AG04450 (cell line): ENCODE measurements at places on chromosomes 16 and 17. TPM values are rescaled to one million over a fixed set of nuclear protein-coding genes. Genes with fewer than 3 reads are reported as not detected.

DNA sequence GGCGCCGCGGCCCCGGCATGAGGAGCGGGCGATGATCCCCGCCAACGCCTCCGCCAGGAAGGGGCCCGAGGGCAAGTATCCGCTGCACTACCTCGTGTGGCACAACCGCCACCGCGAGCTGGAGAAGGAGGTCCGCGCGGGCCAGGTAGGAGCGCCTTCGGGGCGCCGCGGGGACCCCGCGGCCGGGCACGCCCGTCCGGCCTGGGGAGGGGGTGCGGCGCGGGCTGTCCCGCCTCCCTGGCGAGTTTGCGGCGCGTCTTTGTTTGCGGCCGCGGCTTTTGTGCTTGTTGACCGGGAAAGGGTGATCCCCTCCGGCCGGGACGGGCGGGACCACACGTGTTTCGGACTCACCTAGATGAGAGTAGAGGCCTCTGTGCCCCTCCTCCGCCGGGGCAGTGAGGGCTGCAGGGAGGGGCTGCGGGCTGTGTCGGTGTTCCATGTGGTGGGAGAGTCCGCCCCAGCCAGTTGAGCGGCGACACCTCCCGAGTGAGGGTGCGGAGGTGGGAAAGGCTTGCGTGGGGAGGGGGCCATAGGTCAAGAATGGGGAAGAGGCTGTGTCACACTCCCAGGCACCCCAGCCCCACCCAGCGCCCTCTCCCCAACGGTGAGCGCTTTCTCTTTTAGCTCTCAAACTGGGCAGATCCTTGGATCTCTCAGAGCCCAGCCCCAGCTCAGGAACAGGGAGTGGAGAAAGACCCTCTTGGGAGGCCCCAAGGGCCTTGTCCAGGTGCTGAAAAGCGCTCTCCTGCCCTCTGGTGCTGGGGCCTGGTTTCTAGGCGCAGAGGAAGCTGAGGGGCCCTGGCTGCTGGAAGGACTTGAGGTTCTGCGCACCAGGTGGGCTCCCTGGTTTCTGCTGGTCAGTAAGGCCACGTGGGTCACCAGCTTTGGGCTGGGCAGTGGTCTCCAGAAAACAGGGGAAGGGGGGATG, 923 bp downstream of the ANKRD13B start:
- DNase-seq: no peak

DNA sequence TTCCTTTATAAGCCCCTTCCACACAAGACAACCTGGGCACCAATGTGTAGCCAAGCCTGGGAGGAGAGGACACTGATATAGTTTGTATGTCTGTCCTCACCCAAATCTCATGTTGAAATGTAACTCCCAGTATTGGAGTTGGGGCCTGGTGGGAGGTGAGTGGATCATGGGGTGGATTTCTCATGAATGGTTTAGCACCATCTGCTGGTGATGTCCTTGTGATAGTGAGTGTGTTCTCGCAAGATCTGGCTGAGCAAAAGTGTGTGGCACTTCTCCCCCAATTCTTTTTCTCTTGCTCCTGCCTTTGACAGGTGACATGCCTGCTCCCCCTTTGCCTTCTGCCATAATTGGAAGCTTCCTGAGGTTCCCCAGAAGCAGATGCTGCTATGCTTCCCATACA, 135.8 kb downstream of the USP31 start:
- no peak for DNase-seq

DNA sequence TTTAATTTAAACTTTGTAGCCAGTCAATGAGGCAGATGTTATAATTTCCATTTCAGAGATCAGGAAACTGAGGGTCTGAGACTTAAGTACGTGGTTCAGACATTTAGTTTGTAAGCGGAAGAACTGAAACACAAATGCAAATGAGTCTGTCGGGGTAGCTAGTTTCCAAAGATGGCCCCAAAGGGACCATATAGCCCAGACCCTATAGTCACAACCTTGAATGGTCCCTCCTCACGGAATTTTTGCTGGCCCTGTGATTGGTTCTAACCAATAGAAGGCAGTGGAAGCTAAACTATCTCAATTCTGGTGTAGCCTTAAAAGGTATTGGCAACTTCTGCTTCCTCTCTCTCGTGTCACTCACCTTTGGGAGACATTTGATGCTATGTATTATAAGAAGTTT, 7.5 kb upstream of the BCO1 start:
- no peak for DNase-seq

The CCL4L2 gene
- not detected in 2 replicates for polyA plus RNA-seq

GRCh38 chr17:76920364-76921139, 52.3 kb downstream of the MGAT5B start:
- DNase-seq: no peak
